ENCODE measurements at places on chromosomes 7 and 10.

DNA sequence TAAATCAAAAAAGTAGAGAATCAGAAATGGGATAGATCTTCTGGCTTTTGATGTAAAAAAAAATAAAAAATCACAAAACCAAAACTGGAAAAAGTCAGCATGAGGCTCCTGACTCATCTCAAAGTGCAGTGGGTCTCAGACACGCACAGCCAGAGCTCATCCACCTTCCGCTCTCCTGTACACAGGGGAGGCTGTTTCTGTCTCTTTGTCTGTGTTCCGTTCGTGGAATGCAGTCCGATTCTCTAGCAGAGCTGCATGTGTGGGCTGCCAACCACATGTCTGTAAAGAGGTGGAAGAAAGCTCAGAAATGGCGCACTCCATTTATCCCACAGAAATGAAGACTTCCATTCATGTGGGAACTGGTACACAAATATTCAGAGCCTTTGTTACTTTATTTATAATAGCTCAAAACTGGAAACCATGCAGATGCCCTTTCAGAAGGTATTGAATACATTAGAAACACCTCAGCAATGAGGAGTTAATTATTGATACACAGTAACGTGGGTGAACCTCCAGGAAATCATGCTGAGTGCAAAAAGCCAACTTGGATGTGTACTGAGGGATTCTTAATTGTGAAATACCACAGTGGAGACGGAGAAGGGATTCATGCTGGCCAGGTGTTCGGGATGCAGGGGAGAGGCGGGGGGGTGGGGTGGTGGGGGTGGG is 123.3 kb downstream of the TRRAP start:
- no peak for DNase-seq

DNA sequence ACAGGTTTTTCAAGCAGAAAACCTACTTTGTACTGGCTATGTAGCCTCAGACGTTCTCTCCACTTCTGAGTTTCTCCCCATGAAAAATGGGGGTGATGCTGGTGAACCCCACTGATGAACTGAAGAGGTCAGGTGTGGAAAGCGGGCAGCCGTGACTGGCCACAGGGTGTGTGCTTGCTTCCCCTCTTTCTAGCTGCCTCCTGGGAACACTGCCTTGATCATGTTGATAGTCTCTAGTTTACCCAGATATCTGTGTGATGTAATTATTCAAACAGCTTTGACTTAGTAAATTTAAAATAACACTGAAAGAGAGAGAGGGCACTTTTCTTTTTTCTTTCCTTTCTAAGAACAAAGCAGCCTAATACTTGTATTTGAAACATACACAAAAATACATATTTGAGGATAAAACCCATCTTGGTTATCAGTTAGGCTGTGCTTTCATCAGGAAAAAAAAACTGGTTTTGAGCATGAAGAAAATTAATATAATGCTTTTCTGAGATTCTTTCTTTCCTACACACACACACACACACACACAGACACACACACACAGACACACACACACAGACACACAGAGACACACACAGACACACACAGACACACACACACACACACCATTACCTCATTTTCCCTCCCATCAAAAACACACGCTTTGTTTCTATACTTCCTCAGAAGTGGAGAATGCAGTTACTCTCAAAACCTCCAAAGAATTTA is 76.7 kb downstream of the MACC1 start:
- DNase-seq: no peak

DNA sequence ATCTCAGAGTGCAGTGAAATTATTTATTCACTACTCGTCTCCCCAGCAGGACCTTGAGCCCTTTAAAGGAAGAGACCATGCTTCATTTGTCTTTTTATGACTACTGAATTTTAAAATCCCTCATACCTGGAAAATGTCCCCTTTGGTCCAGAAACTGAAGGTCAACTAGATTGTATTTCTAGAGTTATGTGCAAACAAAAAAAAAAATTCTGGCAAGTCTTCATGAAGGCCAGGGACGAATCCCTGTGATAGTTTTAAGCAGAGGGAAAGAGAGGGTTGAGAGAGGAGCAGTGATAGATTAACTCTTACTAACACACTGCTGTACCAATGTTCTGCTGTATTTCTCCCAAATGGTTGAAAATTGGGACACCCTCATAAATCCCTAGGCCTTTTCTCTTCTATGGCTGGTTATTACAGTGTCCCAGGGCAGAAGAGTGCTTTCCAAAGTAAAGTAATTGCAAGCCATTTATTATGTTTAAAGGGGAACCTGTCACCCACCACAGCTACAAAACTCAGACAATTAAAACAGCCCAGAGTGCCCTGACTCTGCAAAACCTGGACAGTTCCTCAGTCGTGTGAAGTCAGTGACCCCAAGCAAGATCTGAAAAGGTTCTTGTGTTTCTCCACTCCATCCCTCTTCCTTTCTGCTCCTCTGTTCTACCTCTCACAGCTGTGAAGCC is 182.8 kb upstream of the AOAH start:
- DNase-seq: no peak

GRCh38 chr10:122013311-122013780 is 24.4 kb downstream of the TACC2 start:
- DNase-seq: no peak

GRCh38 chr7:130114374-130114773 is 44.0 kb downstream of the KLHDC10 start:
- DNase-seq: no peak

DNA sequence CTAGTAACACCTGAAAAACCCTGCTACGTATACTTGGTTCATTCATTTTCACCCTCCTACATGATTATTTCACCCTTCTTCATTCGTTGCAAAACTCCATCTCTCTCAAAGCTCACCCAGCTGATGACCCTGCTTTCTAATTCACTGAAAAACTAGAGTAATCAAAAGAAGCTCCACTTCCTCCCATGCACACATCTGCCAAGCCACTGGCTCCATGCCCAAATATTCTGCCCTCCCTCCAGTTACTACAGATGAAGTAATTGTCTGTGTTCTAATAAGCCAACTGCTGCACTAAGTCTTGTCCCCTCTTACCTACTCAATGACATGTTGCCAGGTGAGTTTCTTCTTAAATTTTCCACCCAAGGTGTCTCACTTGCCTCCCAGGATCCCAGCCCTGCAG is 96.9 kb upstream of the CCDC71L start:
- no peak for DNase-seq

DNA sequence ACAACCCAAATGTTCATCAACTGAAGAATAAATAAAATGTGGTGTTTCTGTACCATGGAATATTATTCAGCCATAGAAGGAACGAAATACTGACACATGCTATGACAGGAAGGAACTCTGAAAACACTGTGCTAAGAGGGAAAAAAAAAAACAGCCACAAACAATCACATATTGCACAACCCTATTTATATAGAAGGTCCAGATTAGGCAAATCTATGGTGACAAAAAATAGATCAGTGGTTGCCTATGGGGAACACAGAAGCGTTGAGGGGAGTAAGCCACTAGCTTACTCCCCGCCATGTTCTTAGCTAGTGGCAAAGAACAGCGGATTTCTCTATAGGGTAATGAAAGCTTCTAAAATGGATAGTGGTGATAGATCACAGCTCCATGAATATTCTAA is 198.4 kb downstream of the TPST1 start:
- no peak for DNase-seq

- DNase-seq: no peak
Observed at GRCh38 chr10:122476333-122476695, 15.0 kb downstream of the HTRA1 start.

DNA sequence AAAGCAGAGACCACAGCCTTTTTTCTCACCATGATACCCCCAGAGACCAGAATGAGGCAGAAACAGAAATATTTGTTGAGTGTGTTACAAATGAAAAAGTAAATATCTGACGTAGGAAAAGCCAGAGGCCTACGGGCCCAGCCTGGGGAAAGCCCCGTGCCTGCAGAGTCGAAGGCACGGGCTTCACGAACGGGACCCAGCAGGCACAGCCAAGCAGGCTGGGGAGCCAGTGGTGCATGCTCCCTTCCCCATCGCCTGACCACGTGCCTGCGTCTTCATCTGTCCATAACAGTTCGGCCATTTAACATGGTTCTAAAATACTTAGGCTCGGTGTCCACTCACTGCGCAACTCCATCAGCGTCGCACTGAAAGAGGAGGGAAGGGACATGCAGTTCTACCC is 50.8 kb downstream of the SLIT1 start:
- DNase-seq: no peak

DNA sequence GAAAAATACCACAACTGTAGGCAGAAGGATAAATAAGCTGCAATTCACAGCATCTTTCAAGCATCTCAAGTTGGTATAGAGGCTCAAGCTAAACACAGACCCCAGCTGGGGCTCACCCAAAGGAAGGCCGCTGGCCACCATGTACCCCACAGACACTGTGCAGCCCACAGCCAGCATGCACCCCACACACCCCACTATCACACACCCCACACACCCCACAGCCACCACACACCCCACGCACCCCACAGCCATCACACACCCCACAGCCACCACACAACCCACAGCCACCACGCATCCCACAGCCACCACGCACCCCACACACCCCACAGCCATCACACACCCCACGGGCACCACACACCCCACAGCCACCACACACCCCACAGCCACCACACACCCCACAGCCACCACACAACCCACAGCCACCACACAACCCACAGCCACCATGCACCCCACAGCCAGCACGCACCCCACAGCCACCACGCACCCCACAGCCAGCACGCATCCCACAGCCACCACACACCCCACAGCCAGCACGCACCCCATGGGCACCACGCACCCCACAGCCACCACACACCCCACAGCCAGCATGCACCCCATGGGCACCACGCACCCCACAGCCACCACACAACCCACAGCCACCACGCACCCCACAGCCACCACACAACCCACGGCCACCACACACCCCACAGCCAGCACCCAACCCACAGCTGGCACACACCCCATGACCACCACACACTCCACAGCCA is 214.7 kb downstream of the DNAJB6 start:
- DNase-seq: no peak

DNA sequence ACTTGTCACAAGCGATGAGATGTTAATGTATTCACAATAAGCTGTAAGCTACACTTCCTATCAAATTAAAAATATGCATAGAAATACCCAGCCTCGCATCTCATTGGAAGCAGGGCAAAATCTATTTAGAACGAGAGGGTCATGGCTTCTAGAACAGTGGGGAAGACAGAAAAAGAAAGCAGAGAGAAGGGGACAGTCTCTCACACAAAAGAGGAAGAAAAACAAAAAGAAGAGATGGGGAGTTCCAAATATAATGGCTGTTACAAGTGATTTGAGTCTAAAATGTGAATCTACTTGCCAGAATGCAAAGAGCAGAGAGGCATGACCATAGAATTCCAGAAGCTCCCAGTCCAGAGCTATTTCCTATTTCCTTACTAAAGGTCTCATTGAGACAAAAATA is 13.8 kb downstream of the LRRN3 start:
- DNase-seq: no peak

DNA sequence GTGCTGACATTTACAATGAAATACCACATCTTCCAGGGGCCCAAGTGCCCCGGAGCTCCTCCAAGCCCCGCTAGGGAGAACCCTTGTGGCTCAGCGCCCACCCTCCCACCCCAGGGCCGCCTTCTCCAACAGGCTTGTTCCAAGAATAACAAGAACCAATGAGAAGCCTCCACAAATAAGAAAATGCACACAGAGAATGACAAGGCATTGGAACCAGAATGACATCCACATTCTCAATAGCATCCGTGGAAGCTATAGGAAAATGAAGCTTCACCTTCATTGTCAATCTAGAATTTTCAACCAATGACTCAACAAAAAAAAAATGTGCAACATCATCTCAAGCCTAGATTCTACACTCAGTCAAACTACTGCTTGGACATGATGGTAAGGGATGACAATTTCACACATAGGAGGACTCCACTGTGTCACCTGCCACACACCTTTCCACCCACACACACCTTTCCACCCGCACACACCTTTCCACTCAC is 50.4 kb upstream of the PPP2R2D start:
- DNase-seq: no peak

DNA sequence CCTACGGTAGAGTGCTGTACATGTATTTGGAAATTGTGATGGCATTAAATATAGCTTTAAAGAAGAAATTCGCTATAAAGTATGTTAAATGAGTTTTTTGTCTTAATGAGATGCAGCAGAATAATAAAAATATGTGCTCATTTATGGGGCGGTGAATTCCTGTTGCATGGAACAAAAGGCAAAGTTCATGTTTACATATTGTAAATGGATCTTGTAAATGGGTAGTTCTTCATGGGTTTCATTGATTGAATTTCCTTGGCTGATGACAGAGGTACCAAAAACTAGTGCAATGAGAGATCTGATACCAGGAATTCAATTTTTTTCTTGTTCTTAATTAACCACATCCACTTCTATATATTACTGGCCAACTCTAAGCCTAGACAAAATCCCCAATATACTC is 284.2 kb downstream of the SUGCT start:
- DNase-seq: no peak

DNA sequence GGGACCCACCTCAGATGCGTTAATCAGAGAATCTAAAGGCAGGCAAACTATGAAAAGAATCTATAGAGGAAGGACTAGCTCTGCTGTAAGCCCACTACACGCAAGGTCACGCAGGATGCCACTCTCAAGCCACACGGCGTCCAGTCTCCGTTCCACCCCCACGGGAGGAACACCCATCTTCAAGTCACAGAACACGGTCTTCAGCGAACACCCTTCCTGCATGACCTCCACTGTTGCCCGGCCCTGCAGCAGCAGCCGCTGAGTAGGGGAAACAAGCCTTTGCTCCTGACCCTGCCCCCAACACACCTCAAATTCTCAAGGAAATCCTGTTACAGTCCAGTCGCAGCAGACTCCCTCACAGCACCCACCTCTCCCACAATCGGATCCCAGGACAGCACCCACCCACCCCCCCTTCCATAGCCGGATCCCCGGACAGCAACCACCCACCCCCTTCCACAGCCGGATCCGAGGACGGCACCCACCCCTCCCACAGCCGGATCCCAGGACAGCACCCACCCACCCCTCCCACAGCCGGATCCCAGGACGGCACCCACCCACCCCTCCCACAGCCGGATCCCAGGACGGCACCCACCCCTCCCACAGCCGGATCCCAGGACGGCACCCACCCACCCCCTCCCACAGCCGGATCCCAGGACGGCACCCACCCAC is 133.7 kb downstream of the DIP2C start:
- no peak for DNase-seq

DNA sequence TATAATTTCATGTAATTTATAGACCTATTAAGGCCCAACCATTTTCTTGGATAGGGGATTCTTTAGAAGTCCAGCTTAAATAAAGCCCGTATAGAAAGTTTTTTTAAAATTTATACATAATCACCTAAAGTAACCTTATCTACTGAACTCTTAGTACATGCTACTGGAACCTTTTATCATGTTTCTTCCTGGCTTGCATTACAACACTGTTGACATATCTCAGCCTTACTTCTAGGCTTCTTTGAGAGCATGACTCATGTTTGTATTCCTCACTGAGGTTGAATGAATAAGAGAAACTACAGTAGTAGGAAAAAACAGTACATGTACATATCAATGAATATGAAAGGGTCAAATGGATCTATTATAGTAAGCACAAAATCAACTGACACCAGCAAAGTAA is 8.2 kb upstream of the MAGI2 start:
- no peak for DNase-seq

DNA sequence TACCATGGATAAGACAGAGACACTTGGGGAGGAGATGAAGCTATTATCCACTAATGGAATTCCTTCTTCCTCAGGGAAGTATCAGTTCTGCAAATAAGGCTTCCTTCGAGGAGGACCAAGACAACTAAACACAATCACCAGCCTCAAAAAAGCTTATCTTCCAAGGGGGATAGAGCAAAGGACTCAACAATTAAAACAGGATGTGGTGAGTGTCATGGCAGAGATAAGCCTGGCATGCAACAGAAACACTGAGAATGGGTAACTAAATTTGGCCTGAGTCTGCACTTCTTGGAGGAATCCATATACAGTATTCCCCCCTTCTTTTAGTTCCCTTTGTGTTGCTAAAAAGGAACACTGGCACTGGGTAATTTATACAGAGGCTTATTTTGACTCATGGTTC is 1285.2 kb downstream of the GATA3 start:
- no peak for DNase-seq

Measured in HS-27A (cell line).